ENCODE measurements at places on chromosomes 7 and 10. TPM values are rescaled to one million over a fixed set of nuclear protein-coding genes. Genes with fewer than 3 reads are reported as not detected.

- no peak for DNase-seq
Observed at GRCh38 chr10:2351566-2351965, 614.2 kb upstream of the ADARB2 start.

DNA sequence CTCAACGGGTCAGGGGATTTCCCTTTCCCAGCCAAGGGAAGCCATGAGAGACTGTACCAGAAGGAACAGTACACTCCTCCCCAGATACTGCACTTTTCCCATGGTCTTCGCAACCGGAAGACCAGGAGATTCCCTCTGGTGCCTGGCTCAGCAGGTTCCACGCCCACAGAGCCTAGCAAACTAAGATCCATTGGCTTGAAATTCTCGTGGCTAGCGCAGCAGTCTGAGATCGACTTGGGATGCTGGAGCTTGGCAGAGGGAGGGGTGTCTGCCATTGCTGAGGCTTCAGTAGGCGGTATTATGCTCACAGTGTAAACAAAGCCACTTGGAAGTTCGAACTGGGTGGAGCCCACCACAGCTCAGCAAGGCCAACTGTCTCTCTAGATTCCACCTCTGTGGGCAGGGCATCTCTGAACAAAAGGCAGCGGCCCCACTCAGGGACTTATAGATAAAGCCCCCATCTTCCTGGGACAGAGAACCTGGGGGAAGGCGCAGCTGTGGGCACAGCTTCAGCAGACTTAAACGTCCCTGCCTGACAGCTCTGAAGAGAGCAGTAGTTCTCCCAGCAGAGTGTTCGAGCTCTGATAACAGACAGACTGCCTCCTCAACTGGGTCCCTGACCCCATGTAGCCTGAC is 29.6 kb downstream of the SLC16A12 start:
- no peak for DNase-seq

- DNase-seq = peak; percentile 96
Observed at GRCh38 chr10:110226543-110226925, 19.1 kb downstream of the MXI1 start.

GRCh38 chr7:135744938-135745702 is 3.5 kb downstream of the FAM180A start:
- DNase-seq = no peak

GRCh38 chr7:44603193-44603592 is 3.2 kb upstream of the OGDH start:
- no peak for DNase-seq

GRCh38 chr7:41148521-41148951 is 554.4 kb downstream of the INHBA start:
- no peak for DNase-seq

GRCh38 chr7:38122501-38122900 is 55.5 kb upstream of the STARD3NL start:
- DNase-seq = no peak

The CCSER2 gene
- 65.7 TPM for total RNA-seq

All from psoas muscle (tissue), 8 donors.